ENCODE measurements at places on chromosomes 13 and 19.

GRCh38 chr19:12346896-12347295 is 13.5 kb upstream of the ZNF563 start:
- DNase-seq: no peak

DNA sequence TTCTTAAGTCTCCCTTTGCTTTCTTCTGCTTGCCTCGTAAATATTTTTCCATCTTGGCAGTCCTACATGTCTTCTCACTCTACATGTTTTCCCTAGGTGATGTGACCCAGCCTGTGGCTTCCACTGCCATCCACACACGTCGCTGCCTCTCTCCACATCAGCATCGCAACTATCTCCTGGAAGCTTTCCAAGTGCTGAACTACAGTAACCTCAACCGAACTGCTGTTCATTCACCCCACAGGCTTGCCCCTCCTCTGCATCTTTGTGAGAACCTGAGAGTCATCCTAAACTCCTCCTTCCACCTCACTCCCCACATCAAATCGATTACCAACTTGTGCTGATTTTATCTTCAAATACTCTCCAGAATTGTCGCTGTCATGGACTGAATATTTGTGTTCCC is 41.2 kb upstream of the USPL1 start:
- no peak for DNase-seq

GRCh38 chr13:98487522-98487921 is 89.4 kb downstream of the STK24 start:
- no peak for DNase-seq

DNA sequence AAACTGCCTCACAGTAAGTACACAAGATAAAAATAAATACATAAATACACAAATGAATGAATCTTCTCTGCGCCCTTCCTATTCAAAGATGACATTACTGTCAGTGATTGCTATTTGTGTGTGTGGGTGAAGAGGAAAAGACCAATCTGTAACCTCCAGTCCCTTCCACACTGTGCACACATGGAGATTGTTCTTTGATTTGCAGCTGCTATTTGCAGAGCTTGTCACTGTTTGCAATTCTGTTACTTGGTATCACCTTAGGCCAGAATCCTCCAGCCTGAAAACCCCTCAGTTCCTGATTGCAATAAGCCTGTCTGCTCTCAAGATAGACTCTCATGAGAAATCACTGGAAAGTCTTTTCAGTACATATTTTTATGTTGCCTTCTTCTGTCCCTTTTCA is 1314.9 kb downstream of the PCDH9 start:
- DNase-seq: no peak

DNA sequence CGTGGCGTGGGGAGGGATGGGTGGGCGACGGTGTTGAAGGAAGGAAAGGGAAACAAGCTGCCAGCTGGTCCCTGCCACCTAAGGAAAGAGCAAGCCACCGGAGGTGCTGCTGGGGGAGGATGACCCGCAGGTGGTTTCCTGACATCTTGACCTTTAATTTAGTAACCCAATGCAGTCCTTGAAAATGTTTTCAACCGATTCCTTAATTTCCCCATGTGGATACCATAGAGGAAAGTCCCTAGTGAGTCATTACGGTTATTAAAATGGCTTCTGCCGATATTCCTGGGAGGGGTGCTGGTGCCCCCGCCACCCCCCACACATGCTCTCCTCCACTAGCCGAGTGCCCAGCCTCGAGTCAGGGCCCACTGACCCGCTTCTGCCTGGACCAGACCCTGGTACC is 6.3 kb upstream of the ANKRD10 start:
- DNase-seq: no peak

- no peak for DNase-seq
Observed at GRCh38 chr13:31951215-31951678, 80.3 kb upstream of the FRY start.

GRCh38 chr19:37218592-37218935 is 550 bp downstream of the ZNF383 start:
- no peak for DNase-seq

All from NCI-H1694 (cell line).